Common myeloid progenitor, CD34-positive (primary cell): ENCODE measurements at places on chromosomes 12 and 14.

DNA sequence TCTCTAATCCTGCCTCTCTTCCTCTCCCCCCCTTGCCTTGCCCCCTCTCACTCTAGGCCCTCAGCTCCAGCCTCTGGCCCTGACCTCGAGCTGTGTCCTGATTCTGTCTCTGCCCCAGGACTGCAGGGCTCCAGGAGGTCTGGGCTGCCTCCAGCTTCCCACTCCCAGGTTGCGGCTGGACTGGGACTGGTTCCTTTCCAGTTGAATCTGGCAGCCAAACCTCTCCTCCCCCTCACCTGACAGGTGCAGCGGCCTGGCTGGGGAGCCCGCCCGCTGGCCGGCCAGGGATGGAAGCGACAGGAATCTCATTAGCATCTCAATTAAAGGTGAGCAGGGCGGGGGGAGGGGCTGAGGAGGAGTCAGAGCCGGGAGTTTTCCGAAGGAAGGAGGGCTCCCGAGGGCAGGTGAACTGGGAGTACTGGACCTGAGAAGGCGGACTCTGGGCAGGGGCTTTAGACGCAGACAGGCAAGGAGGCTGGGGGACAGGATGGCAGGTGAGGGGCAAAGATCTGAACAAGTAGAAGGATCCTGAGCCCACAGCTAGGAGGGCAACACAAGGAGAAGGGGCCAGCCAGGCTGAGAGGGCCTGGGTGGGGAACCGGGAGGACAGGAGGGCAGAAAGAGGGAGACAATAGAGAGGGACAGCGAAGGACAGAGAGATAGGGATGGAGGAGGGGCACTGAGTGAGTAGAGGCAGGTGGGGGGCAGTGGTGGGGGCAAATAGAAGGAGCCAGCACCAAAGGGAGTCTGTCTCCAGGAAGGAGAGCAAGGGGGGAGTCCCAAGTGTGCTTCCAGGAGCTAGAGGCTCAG lies at the start of gene SCNN1A:
TSS of gene SCNN1A (minus strand) at position 295 of the 810 bp plus-strand sequence. CDS start 780 bp downstream, outside the sequence.
- DNase-seq = no peak

GRCh38 chr12:92462049-92462448 lies 240.7 kb upstream of the PLEKHG7 start:
- peak; percentile 47 for DNase-seq

DNA sequence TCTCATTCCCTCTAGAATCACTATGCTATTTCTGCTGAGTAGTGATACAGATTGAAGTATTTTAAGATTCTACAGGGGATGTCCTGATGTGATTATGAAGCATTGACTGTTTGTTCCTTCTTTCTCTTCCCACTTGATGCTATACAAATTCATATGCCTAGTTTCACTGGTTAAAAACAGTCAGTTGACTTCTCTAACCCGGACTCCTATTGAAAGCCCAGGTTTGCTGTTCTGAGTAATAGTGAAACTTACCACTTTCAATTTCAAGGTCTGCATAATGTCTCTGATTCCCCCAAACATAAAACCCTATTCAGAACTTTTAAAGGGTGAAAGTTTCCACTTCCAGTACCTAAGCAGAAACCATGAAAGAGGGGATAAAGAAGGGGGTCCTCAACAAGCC lies 117.7 kb upstream of the RPL10L start:
- DNase-seq = no peak

GRCh38 chr14:36940476-36940875 lies 231.9 kb downstream of the SLC25A21 start:
- no peak for DNase-seq

DNA sequence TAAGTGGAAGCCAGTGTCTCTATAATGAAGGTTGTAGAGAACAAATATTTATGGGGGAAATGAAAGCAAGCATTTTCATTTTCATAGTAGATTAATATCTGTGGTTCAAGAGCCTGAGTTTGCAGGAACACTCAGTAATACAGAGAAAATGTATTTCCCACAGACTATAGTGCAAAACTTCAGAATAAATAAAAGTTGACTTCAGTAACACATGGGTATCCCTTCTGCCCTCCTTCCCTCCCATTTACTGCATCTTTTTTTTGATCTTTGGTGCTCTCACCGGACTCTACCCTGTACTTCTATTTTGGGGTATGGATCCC lies 75.3 kb upstream of the AMN1 start:
- DNase-seq = no peak

- peak; percentile 7 for DNase-seq
Observed at GRCh38 chr12:12108441-12109058, 37.8 kb downstream of the BCL2L14 start.

- no peak for DNase-seq
Observed at GRCh38 chr12:25546318-25546717, 6.8 kb downstream of the LMNTD1 start.

GRCh38 chr14:24734917-24735500 lies 101.0 kb upstream of the GZMB start:
- DNase-seq = peak; percentile 83

GRCh38 chr12:120237360-120238171 lies 28.0 kb downstream of the PXN start:
- peak; percentile 85 for DNase-seq

GRCh38 chr12:7117670-7118069 lies 8.7 kb upstream of the C1RL start:
- DNase-seq = no peak

GRCh38 chr12:75784591-75784990 lies 247.0 kb downstream of the PHLDA1 start:
- peak; percentile 89 for DNase-seq

DNA sequence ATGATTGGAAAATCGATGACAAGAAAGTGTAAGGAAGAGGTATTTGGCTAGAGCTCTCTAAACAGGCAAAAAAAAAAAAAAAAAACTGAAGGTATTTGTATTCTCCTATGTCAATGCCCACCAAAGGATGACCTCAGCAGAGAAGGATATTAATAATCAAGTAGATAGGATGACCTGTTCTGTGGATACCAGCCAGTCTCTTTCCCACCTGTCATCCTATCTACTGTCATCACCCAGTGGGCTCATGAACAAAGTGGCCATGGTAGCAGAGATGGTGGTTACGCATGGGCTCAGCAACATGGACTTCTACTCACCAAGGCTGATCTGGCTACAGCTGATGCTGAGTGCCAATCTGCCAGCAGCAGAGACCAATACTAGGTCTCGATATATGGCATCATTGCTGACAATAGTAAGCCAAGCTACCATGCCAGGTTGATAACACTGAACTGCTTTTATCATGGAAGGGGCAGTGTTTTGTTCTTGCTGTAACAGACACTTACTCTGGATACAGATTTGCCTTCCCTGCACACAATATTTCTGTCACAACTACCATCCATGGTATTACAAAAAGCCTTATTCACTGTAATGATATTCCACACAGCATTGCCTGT lies 43.5 kb downstream of the RPS6KA5 start:
- no peak for DNase-seq

- DNase-seq = no peak
Observed at GRCh38 chr12:55901881-55902490, 25.7 kb downstream of the PYM1 start.

- DNase-seq = no peak
Observed at GRCh38 chr14:76323331-76324050, 52.4 kb upstream of the ESRRB start.

DNA sequence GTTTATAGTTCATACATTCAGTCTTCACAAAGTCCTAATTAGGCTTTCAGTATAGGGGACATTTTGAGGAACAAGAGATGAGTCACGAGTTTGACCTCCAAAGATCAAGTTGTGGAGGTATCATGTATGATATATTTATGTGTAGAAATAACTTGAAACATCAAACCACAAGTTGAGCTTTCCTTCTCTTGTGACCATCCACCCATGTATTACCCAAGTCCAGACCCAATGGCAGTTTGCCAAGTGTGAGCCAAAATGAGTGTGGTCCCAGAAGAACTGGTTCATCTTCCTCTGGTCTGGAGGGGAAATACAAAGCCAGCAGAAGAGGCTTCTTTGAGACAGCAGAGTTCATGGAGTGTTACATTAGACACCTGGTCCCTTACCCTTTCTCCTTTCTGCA lies 104.9 kb downstream of the ATP23 start:
- DNase-seq = no peak

DNA sequence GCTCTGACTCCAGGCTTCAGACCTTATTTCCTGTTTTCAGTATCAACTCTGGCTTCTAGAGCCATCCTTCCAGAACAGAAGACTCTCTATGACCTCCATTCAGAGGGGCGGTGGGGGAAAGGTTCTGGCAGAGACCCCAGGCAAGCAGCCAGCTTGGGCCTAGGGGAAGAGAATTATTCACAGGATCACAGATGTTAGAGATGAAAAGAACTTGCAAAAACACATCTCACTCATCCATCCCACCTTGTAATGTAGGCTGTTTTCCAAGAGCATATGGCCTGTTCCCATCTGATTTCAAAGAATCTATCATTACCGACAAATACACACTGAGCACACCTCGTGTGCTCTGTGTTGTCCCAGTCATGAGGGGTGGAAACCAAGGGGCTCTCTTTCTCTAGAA lies 131.9 kb downstream of the GRIN2B start:
- no peak for DNase-seq

DNA sequence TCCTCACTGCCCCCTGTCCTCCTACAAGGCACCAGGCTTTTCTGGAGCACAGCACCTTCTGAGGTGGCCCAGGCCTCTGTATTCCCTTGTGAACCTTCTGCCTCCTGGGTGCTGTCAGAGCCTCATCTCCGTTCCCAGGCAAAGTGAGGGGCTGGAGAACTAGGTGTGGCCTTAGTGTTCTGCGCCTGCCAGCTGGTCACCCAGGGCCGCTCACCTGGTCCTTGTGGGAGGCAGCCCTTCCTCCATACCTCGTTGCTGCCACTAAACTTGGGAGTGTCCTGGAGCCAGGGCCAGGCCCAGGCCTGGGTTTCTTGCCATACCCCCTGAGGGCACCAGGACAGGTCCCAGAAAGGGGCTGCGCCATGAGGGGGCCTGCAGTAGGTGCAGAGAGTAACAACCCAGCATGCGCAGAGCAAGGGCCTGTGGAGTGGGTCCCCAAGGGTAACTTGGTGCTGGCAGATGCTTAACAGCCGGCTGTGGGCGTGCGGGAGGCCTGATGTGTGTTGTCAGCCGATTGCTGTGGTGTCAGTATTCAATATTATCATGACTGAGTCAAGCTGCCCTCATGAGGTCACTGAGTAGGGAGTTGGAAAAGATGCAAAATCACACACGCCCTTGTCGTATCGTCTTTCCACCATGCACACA lies 17.1 kb downstream of the OTUB2 start:
- no peak for DNase-seq

GRCh38 chr14:65080960-65081747 lies 21.2 kb downstream of the MAX start:
- DNase-seq = no peak

GRCh38 chr14:67837011-67837624 lies 17.5 kb downstream of the RAD51B start:
- DNase-seq = peak; percentile 90

GRCh38 chr12:52006726-52007157 lies at the start of gene TAMALIN:
Gene TAMALIN (plus strand): TSS chr12:52006946. CDS start chr12:52007020, 74 bp downstream.
- DNase-seq = peak; percentile 81

DNA sequence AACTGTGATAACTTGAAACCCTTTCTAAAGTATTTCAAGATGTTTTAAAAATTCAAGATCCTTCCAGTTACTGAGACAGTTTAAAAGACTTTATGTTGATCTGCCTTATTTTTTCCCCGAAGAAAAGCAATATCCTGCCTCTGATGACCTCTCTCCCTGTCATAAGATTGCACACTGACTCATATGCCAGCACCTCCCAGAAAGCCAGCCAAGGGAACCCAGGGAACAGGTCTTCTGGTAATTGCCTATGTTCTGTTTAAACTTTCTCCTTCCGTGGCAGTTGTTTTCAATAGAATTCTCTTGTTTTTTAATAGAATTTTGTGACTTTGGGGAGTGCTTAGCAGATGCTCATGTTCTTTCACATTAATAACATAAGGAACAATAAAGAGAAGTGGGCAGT lies 300.2 kb upstream of the PRKD1 start:
- DNase-seq = no peak

- peak; percentile 9 for DNase-seq
Observed at GRCh38 chr12:78584695-78585094, 279.9 kb upstream of the SYT1 start.

DNA sequence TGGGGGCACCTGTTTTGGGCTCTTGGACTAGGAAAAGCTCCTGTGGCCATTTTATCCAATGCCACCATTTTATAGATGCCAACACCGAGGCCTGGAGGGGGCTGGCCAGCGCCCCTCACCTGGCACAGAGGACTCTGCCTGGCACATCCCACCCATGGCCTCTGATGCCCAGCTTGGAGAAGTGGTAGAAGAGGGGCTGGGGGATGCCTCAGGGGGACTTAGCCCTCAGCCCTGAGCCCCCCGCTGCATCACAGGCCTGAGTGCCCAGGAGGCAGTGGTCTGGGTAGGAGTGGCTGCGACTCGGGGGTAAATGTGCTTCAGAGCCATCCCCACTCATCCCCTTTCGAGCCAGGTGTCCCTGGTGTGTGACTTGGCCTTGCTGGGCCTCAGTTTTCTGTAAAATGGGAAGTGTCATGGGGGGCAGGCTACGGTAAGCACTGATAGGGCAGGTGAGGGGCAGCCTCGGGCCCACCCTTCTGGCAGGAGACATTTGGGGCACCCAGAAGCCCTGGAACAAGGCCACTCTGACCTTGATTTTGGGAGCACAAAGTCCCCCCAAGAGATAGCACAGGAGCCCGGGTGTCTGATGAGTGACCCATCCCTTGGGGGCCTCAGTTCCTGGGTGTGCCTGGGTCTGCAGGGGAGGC lies 22.5 kb downstream of the SH2B3 start:
- no peak for DNase-seq

DNA sequence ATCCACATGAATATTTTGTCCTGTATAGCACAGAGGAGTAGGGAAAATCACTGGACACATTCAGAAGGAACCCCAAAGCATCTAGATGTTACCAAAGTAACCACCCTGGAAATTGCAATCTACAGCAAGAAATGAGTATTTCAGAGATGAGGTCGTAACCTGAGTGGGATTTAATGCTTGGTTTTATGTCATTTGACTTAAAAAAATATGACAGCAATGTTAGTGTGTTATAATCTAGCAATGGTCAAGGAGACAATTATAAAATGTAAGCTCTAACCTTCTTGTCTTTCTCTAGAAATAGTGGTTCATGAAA lies 256.6 kb downstream of the NAV3 start:
- no peak for DNase-seq

DNA sequence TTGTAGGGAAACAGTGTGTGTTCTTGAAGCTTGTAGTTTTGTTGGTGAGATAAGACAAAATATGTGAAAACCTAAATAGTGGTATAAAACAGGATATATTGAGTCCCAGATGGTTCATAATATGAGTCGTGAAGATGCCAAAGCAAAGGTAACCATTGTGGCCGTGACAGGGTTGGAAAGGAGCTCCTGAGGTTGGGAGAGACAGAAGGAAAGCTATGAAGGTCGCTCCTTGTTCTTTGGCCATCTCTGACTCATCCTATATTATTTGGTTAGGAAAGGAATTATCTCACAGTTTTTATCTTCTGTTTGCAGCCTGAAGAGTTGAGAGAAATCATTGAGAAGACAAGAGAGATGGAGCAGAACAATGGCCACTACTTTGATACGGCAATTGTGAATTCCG lies 27.1 kb downstream of the ATP6V1D start:
- no peak for DNase-seq

DNA sequence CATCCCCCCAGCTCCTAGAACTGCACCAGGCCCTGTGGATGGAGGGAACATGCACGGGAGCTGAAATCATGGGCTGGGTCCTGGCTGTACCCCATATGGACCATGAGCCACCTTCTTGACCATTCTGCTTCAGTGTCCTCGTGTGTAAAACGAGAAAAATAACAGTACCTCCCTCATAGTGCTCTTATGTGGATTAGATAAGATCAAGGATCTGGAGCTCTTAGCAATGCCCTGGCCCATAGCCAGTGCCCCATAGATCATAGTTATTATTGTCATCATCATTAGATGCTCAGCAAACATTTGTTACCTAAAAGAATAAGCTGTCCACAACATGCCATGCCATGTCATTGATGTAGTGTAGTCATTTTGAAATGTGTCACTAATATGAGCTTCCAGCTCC lies 71.3 kb downstream of the SYNE3 start:
- DNase-seq = no peak

GRCh38 chr14:92404018-92404417 lies 81.1 kb downstream of the SLC24A4 start:
- no peak for DNase-seq
